ENCODE measurements at places on chromosomes 6 and 20.

GRCh38 chr6:75488033-75488432 lies 5.6 kb downstream of the FILIP1 start:
- no peak for DNase-seq

- DNase-seq = no peak
These were observed 25.1 kb upstream of the CMTR1 start for GRCh38 chr6:37407948-37408347.

DNA sequence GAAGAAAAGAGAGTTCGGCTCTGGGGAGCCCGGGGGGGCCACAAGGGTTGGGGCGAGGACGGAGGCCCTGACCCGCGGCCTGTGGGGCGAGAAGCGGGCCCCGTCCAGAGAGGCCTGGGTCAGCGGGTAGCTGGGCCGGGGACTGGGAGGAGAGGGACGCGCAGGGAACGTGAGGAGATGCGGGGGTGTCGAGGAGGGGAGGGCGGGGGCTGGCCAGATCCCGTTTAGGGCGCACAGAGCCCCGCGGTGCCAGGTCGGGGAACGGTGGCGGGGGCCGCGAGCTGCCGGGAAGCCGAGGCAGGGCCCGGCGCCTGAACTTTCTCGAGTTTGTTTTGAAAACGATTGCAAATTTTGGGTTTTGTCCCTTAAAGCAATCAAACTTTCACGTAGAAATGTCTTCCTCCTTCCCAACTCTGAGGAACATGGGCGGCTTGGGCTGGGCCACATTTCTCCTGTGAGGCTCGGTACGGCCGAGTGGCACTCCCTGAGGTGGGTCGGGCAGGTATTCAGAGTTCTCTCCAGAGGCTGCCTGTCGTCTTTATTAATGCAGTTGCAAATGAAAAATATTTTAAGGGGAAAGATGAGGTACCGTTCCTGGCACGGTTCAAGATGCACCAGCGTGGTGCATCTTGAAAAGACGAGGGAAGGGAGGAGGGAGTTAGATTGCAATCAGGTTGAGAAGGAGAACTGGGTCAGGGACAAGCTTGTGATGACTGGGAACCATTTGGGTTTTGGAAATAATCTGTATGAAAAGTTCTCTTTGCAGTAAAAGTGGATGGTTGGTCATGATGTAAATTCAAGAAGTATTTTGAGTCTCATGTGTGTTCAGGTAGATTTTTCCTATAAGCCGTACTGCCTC lies 972 bp downstream of the RNF8 start:
- DNase-seq = peak; percentile 27

- no peak for DNase-seq
These were observed 19.3 kb upstream of the RGS17 start for GRCh38 chr6:153150371-153150751.

- no peak for DNase-seq
These were observed 6.5 kb upstream of the LY6G5C start for GRCh38 chr6:31687321-31687720.

Data from stimulated activated CD4-positive, alpha-beta T cell treated with anti-CD3 and anti-CD28 coated beads, Interleukin-4, amount 100 ng/mL, for 1 hour (primary cell).